ENCODE measurements at places on chromosomes 6 and 20.

GRCh38 chr6:122740936-122741335, 38.6 kb upstream of the FABP7 start:
- DNase-seq: no peak

GRCh38 chr6:130949553-130949952, 113.5 kb downstream of the EPB41L2 start:
- DNase-seq: no peak

GRCh38 chr6:37021356-37022129, 16.1 kb downstream of the FGD2 start:
- peak; percentile 47 for DNase-seq

DNA sequence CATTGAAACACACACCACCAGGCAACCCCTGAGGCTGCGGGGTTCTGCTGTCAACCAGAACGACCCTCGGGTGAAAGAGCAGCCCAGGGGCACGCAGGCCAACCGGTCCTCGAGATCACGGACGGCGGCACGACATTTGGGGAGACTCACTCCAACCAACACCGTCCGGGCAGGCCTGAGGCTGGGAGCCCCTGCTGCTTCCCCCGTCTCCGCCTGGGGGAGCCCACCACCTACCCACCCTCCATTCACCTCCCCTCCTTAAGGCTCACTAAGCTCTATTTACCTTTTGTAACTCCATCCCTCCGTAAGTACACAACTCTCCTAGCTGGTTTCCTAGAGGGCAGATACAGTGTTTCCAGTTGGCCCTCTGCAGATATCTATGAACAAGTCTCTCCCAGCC, 971.3 kb upstream of the DEFB115 start:
- DNase-seq: no peak

- no peak for DNase-seq
These were observed 11.7 kb downstream of the PTPRK start for GRCh38 chr6:128508588-128509296.

GRCh38 chr20:9507544-9508239, 6.7 kb upstream of the LAMP5 start:
- DNase-seq: no peak

- peak; percentile 2 for DNase-seq
These were observed 172.7 kb upstream of the NOX3 start for GRCh38 chr6:155628306-155628705.

DNA sequence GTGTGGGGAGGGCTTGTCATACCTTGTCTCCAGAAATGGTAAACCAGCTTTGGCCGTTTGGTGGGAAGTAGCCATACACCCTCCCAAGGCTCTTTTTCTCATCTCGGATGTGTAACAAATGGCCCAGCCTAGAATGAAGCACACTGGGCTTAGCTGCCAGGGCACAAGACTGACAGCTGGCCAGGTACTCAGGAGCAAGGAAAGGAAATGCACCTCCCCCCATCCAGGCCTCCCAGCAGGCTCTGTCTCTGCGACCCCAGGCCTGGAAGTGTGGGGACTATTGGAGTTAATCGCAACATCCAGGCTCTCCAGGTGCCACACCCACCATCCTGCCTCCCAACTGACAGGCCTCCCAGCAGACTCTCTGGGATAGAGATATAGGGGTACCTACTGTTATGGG, 43.0 kb downstream of the MRS2 start:
- no peak for DNase-seq

GRCh38 chr6:18415671-18416340, 28.7 kb downstream of the RNF144B start:
- DNase-seq: no peak

DNA sequence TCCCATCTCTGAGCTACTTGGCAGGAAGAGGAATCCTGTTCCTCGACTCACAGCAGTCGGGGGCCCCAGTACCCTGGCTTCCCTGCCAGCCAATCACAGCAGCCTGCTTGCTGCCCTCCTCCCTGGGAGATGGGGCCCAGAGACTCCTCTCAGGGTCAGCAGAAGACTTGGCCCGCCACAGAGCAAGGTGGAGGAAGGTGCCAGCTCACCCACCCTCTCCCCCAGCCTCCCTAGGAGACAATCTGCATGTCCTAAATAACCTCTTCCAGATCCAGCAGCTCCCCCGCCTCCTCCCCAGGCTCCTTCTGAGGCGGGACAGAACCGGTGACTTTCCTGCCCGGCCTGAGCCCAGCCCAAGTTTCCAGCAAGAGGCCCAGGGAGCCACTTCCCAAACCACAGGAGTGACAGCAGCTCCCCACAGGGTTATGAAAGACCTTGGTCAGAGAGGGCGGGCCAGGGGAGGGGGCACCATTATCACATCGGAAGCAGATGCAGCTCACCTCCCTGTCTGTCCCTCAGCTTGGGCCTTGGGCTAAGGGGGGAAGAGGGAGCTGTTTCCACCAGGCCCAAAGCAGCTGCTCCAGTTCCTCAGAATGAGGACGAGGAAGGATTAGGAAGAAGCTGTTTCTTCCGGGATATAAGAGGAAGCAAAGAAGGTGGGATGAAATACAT, 2.3 kb downstream of the CCND3 start:
- DNase-seq: no peak

DNA sequence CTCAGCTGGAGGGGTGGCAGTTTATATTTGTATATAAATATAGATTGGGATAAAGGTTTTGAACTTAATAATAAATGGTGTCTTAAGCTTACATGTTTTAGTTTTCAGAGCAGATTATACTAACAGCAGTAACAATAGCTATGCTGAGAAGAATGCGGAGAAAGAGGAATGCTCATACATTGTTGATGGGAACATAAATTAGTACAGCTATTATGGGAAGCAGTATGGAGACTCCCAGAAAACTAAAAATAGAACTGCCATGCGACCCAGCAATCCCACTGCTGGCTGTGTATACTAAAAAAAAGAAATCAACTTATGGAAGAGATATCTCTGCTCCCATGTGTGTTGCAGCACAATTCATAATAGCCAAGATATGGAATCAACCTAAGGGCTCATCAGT, 127.9 kb downstream of the BCKDHB start:
- DNase-seq: no peak

DNA sequence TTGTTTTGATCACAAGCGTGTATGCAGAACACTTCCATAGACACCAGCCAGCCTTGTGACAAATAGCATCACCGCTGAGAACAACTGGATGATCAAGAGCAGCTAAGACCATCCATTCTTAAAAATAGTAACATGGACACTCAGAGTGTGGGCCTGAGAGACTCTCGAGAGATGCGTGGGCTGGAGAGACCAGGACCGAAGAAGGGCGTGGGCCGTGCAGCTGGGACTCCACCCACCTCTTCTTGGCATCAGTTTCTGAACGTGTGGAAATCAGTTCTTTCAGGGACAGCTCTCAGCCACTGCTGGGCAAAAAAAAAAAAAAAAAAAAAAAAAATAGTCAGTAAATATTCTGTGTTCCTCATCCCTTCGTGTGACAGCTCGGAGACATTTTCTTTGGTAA, 314.5 kb upstream of the CDH4 start:
- DNase-seq: no peak

- no peak for DNase-seq
These were observed 215.0 kb upstream of the HSF2 start for GRCh38 chr6:122184401-122184827.

GRCh38 chr20:3406481-3407039, 909 bp downstream of the DNAAF9 start:
- DNase-seq: no peak

GRCh38 chr6:153135681-153136080, 4.6 kb upstream of the RGS17 start:
- DNase-seq: no peak

- no peak for DNase-seq
These were observed 41.4 kb upstream of the MLN start for GRCh38 chr6:33845031-33845745.

DNA sequence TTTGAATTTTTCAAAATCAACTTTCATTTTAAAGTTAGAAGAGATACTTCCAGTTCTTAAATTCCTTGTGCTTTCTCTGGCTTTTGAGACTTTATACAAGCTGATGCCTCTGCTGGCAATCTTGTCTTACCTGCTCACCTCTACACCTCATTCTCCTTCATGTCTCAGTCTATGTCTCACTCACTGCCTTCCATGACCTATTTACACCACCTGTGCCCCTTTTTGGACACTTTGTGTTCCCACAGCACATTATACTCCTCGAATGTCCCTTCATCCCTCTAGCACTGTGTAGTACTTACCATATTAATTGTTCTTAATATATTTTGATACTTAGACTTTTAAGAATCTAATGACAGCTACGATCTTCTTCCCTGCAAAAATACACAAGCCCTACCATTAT, 15.3 kb downstream of the PHIP start:
- no peak for DNase-seq

- no peak for DNase-seq
These were observed 118.1 kb upstream of the TMEM181 start for GRCh38 chr6:158441716-158442215.

DNA sequence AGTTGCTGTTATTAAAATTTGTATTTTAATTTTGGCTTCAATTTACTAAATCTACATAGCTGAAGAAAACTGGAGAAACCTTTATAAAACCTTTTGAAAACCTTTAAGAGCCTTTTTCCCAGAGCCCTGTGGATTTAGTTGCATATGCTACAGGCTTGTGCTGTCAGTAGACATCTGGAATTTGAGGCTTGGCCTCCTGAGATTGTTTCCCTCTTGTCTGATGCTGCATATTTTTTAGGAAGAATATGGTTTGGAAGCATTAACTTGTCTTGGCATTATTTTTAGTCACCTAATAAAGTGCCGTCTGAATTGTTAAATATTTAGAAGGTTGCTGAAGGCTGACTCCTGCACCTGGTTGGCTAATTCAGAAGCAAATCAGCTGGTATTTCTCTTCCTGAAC, 369.4 kb downstream of the UTRN start:
- no peak for DNase-seq

GRCh38 chr6:34929241-34929978, 40.4 kb downstream of the ANKS1A start:
- DNase-seq: no peak

DNA sequence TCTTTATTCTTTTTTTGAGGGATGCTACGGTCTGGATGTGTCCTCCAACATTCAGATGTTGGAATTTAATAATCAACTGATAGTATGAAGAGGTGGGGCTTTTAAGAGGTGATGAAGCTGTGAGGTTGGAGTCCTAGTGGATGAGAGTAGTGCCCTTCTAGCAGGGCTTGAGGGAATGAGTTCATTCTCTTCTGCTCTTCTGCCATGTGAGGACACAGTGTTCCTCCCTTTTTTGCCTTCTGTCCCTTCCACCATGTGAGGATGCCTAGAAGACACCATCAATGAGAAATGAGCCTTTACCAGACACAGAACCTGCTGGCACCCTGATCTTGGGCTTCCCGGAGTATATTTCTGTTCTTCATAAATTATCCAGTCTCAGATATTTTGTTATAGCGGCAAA, 82.1 kb upstream of the MLIP start:
- DNase-seq: no peak

DNA sequence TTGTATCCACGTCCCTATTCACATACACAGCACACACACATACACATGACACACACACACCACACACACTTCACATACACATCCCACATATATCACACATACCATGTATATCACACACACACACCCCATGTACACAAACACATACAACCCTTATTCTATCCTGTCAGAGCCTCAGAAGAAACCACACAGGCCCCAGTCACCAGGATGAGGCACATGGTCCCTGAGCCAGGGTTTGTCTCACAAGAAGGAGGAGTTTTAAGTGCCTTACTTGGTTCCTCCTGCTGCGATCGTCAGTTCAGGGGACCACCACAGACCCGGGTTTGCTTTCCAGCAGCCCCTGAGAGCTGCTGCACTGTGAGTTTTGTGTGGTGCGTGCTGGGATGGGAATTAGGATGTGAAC, 23.6 kb downstream of the BFSP1 start:
- DNase-seq: no peak

DNA sequence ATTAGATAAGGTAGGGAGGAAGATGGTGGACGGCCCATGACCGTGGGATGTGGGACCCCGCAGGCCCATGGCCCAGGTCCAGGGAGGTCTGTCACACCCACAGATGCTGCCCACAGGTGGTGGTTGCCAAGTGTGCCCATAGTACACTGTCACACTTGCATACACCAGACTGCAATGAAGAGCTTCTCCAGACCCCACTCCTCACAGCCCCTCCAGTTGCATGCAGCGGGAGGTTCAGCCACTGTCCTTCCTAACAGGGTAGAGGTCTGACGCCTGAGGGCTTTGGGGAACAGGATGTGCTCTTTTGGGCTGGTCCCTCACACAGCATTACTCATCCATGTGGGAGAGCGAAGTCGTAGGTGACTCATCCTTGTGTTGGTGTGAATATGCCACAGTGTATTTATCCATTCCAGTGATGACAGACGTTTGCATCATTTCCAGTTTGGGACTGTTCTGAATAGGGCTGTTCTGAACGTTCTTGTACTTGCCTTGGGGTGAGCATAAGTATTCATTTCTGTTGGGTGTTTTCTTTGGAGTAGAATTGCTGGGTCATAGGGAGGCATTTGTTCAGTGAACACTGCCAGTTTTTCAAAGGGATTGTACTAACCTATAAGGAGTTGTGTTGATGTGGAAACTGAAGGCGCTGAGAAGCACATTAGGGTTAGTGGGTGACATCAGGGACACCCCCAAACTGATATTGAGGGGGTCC, 10.1 kb upstream of the PYGB start:
- DNase-seq: peak; percentile 30

DNA sequence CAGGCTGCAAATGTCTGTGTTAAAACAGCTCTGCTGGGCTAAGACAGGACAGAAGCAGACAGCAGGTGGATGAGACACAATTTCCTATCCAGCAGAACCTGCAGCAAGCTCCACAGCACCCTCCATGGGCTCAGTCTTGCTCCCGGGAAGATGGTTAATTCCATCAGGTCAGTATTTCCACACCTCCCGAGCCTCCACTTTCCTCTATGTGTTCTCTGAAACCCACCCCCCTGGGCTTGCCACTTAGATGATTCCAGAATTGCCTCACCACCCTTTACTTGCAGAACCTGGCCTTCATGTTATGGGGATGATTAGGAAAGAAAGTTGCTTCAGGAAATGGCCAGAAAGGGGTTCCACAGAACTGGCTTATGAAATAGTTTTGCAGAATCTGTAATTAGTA, 43.8 kb downstream of the ERMARD start:
- no peak for DNase-seq

DNA sequence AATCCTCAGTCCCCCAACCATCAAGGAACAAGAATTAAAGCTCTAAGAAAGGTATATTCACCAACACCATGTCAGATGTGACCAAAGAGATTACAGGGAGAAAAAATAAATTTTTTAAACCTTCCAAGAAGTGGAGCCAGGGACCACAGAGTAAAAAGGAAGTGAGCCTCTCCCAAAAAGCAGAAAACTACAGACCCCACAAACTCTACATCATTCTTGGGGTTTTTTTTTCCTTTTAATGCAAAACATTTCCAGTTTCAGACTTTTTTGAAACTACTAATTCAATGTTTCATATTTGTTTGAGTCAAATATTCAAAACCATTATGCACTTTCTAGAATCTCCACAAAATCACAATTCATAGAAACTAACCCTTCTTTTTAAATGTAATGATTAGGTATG, 6.8 kb upstream of the IL17F start:
- DNase-seq: no peak

Data from stimulated activated CD8-positive, alpha-beta memory T cell treated with anti-CD3 and anti-CD28 coated beads, Interleukin-4, amount 100 ng/mL, for 24 hours (primary cell).